ENCODE measurements at places on chromosomes 13 and 19.

DNA sequence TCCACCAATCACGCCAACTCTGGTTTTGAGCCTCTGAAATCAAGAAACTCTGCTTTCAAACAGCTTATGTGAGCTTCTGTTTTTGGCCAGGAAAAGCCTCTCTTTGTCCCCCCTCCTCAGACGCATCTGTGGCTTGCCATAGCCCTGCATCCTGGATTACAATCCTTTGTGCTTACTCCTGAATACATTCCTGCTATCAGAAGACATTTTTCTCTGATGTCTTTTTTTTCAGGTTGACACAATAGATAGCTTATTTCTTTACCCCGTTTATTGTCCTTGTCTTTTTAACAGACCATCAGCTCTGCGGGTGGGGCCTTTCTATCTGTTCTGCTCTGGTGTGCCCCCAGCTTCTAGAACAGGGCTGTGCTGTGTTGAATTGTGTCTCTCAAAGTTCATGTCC lies 11.0 kb downstream of the PNMA8B start:
- H3K4me3 ChIP-seq: no peak overlapping the region
- ATAC-seq: no peak
- peaks cover 43% of the 10 kb centered on the region for H3K27me3 ChIP-seq
- H3K36me3 ChIP-seq: no peaks in the 10 kb centered on the region

DNA sequence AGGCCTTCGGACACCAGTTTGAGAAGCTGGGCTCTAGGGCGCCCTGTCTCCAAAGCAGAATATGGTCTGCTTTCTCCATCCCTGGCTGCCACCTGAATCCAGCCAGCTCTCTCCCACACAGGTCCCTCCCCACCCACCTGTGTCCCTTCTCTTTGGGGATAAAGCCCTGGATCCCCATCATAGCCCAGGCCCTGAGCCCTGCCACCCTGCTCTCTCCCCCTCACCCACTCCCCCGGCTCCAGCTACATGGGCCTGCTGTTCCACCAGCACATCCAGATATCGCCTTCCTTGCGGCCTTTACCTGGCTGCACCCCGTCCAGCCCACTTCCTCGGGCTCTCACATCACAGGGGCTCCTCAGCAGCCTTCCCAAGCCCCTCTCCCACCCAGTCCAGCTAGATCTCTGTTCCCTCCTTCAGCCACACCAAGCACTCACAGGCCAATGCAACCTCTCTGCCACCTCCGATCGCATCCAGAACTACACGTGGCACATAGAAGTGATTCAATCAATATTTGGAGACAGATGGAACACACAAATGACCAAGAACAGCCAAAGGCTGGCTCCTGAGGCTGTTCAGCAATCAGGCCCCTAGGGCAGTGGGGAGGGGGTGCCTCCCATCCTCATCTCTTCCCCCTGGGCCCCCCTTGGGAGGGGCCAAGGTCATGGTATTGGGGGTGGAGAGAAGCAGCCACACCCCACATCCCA lies 7.6 kb downstream of the AKT2 start:
- peaks cover 93% of the 10 kb centered on the region for H3K4me1 ChIP-seq
- no peak overlapping the region for H3K27ac ChIP-seq
- H3K4me3 ChIP-seq: no peak overlapping the region
- no peak for ATAC-seq
- no peaks in the 10 kb centered on the region for H3K27me3 ChIP-seq

- no peak overlapping the region for H3K27ac ChIP-seq
- no peaks in the 10 kb centered on the region for H3K36me3 ChIP-seq
- no peak for ATAC-seq
- H3K4me1 ChIP-seq: no peaks in the 10 kb centered on the region
- H3K27me3 ChIP-seq: peaks cover 15% of the 10 kb centered on the region
These were observed 46.2 kb downstream of the SKA3 start for GRCh38 chr13:21130116-21130515.

DNA sequence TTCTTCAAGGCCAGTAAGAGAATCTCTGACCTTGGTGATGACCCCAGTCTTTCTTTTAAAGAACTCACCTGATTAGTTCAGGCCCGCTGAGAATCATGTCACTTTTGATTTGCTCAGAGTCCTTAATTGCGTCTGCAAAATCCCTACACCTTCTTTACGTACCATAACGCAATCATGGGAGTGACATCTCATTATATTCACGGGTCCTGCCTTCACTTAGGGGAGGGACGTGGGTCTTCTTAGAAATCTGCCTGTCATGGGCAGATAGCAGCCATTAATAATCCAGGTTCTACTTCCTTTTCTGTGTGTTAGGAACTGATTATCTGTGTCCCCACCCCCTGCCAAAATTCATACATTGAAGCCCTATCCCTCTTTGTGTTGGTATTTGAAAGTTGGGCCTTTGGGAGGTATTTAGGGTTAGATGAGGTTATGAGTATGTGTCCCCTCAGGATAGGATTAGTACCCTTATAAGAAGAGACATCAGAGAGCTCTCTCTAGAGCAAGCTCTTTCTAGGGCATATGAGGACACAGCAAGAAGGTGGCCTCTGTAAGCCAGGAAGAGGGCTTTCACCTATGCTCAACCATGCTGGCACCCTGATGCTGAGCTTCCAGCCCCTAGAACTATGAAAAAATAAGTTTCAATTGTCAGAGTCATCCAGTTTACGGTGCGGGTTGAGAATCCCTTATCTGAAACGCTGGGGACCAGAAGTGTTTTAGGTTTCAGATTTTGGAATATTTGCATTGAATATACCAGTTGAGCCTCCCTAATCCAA lies 9.9 kb downstream of the TPP2 start:
- no peak overlapping the region for H3K4me3 ChIP-seq
- no peak for ATAC-seq
- H3K4me1 ChIP-seq: no peaks in the 10 kb centered on the region
- no peaks in the 10 kb centered on the region for H3K27me3 ChIP-seq
- H3K36me3 ChIP-seq: peaks cover 61% of the 10 kb centered on the region

- no peaks in the 10 kb centered on the region for H3K4me1 ChIP-seq
- no peaks in the 10 kb centered on the region for H3K36me3 ChIP-seq
- no peak for ATAC-seq
- H3K27ac ChIP-seq: no peak overlapping the region
- no peak overlapping the region for H3K4me3 ChIP-seq
These were observed 199.4 kb upstream of the IPO5 start for GRCh38 chr13:97753942-97754670.

GRCh38 chr19:58182989-58183816 lies at the start of gene ZNF274:
TSS of gene ZNF274 (plus strand) at chr19:58183061. CDS start at chr19:58183966, 905 bp downstream.
- H3K27ac ChIP-seq: peak within 1 kb of the TSS; percentile 98
- no peaks in the 10 kb centered on the region for H3K36me3 ChIP-seq
- peak; percentile 98 for ATAC-seq
- peak within 1 kb of the TSS; percentile 91 for H3K4me3 ChIP-seq
- H3K27me3 ChIP-seq: no peaks in the 10 kb centered on the region
- H3K4me1 ChIP-seq: peaks cover 21% of the 10 kb centered on the region

- no peaks in the 10 kb centered on the region for H3K4me1 ChIP-seq
- no peak for ATAC-seq
- no peak overlapping the region for H3K4me3 ChIP-seq
- H3K27ac ChIP-seq: no peak overlapping the region
- H3K27me3 ChIP-seq: no peaks in the 10 kb centered on the region
These were observed 5.4 kb upstream of the IPO5 start for GRCh38 chr13:97948041-97948440.

GRCh38 chr13:76439546-76439945 lies 446.7 kb downstream of the KCTD12 start:
- no peak for ATAC-seq
- H3K36me3 ChIP-seq: no peaks in the 10 kb centered on the region

DNA sequence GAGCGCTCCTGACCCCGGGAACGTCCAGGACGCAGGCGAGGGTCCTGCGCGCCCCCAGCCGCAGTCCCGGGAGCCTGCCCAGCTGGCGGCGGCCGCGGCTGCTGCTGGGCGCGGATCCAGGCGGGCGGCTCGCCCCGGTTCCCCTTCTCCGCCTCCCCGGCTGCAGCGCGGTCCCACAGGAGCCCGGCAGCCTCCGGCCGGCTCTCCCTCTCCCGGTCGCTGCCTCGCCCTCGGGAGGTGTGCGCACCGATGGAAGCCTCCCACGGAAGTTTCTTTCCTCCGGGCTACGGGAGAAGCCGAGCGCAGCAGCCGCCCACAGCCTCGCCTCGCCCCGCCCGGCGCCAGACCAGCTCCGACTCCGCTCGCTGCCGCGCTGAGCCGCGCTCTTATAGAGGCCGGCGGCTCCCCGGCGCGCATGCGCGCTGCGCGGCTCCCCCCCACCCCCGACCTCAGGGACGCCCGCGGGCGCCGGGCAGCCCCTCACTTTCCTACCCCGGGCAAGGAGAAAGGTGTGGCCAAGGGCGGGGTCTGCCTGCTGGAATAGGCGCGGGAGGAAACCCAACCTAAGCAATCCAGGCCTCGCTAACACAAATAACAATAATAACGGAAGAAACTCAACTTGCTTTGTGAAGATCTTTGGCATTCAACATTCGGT lies at the start of gene SHISA2:
Gene SHISA2, minus strand, starts transcription at position 360 of the 655 bp plus-strand sequence. CDS start 1,041 bp downstream, outside the sequence.
- peak; percentile 55 for ATAC-seq
- peaks cover 82% of the 10 kb centered on the region for H3K27me3 ChIP-seq

GRCh38 chr19:53910170-53910518 lies 1.1 kb downstream of the CACNG7 start:
- no peak for ATAC-seq
- no peak overlapping the region for H3K4me3 ChIP-seq
- peaks cover 12% of the 10 kb centered on the region for H3K4me1 ChIP-seq
- no peaks in the 10 kb centered on the region for H3K36me3 ChIP-seq

DNA sequence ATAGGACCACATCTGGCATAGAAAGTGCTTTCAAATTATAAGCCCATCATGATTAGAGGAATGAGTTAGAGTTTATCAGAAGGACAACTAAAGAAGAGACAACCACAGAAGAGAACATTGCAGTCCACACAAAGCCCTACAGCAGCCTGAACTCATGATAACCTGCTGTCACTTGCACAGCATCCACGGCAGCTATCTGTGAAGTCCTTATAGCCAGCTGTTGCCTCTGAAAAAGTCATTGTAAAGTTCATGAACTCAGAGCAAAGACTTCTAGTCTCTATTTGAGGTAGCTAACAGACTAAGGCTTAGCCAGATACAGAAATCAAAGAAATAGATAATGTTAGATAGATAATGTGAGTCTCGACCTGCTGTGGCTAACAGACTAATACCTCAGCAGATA lies 450.0 kb downstream of the KLF5 start:
- no peaks in the 10 kb centered on the region for H3K4me1 ChIP-seq
- ATAC-seq: no peak
- no peak overlapping the region for H3K27ac ChIP-seq
- no peaks in the 10 kb centered on the region for H3K27me3 ChIP-seq
- H3K4me3 ChIP-seq: no peak overlapping the region

DNA sequence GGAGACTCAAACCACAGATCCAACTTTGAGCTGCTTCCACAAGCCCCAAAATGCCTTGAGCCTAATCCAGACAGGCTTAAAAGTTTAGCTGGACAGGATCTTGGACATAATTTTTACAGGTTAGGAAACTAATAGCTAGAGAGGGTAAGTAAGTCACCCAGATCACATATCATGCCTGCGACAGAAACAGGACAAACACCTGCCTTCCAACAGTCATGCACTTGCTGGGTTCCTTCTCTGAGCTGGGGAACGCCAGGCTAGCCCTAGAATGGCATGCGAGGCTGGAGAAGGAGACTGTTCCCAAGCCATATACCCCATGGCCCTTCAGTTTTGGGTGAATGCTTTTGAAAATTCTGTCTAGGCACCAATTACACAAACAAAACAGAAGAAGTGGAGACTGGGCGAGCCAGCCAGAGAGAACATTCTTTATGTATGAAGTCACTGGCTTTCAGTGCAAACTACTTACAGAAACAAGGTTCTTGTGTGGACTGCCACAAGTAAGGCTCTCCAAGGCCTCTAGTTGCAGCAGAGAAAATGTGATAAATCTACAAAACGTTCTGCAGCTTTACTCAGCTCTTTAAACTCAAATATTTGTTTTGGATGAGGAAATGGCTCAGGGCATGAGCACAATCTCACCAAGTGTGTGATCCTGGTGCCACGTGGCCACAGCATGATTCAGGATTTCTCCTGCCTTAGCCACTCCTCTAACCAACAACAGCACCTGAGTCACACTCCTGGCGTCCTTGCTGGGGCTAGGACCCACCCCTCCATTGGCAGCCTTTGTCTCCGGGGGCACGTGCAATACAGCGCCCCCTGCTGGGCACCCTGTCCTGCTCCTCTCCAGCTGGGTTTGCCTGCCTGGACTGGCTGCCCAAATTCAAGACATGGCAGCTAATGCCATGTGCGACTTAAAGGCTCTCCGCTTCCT lies 73.4 kb upstream of the UBL3 start:
- H3K27me3 ChIP-seq: no peaks in the 10 kb centered on the region
- no peak overlapping the region for H3K4me3 ChIP-seq
- ATAC-seq: peak; percentile 89
- peaks cover 21% of the 10 kb centered on the region for H3K4me1 ChIP-seq
- peak overlapping the region; percentile 97 for H3K27ac ChIP-seq

- ATAC-seq: no peak
- H3K27ac ChIP-seq: no peak overlapping the region
- no peaks in the 10 kb centered on the region for H3K36me3 ChIP-seq
- H3K4me3 ChIP-seq: no peak overlapping the region
- H3K4me1 ChIP-seq: no peaks in the 10 kb centered on the region
These were observed 306.2 kb downstream of the ATP8A2 start for GRCh38 chr13:25677956-25678355.

Measured in gastroesophageal sphincter (tissue), 4 donors.